ENCODE measurements at places on chromosomes 16 and 17.

GRCh38 chr16:75022567-75022966, 23.7 kb downstream of the ZNRF1 start:
- no peak for DNase-seq

DNA sequence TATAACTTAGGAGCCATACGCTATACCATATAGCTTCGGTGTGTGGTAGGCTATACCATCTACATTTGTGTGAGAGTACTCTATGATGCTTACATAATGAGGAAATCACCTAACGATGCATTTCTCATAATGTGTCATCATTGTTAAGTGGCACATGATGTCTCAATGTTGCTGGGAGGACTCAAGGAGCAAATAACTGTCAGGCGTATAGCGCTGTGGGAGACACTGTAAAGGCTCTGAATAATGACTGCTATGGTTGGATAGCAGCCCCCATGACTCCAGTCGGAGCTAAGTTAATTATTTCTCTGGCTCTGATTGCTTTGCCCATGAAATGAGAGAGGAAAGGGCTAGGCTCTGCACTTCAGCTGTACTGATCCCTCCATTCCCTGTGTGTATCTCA, 197.2 kb downstream of the RGS9 start:
- no peak for DNase-seq

DNA sequence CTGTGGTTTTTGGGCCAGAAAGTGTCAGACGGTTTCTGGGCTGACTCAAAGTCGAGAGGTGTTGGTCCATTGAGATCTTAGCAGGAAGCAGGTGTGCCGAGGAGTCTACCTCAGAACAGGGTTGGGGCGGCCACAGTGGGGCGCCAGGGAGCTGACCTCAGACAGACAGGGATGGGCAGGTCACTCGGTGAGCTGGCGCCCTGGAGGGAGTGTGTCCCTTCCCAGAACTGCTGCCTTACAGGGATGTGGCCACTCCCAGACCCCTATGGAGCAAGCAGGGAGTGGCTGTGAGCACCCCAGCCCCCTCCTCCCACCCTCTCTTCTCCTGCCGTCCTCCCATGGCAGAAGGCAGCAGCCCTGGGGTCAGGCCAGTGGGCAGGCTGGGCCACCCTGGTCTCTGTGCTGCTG, 14.0 kb upstream of the DPEP1 start:
- DNase-seq, result peak; percentile 50

DNA sequence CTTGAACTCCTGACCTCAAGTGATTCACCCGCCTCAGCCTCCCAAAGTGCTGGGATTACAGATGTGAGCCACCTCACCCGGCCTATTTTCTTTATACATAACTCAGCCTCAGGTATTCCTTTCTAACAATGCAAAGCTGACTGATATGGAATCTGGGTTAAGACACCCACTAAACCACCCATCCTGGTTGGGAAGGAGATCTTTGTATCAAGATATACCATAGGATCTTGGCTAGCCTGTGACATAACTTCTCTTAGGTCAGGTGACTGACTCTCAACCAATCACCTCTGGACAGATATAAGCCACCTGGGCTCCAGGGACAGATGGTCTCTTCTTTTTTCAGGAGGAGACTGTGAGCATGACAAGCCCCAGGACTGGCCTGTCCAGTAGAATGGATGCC, 51.2 kb upstream of the NKD1 start:
- DNase-seq, result no peak

DNA sequence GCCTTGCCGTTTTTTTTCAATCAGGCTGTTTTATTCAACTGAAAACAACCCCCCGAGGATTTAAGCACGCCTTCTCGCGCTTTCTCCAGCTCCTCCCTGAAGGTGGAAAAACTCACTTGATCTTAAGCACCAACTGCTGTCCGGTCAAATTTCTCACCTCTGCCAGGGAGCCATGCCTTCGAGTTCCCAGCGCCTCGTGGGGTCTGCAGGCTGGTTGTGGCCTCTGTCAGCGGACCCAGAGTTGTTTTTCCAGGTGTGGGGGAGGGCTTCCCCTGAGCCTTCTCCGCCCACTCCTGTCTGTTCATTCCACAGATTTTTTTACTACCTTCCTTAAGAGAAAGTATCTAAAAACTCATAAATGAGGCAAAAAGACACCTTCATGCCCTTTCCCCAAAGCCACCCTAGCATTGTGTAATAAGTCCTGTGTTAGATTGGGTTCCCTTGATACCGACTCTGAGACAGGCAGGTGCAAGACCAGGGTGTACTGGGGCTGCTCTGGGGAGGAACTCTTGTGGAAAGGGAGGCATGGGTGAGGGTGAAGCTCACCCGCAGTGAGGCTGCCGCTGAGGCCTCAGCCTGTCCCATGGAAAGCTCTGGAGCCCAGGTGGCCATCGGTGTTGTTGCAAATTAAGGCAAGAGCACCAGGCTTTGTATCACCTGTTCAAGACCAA, 101.6 kb downstream of the AXIN2 start:
- DNase-seq, result no peak

- DNase-seq, result no peak
These were observed 57.1 kb downstream of the SCNN1B start for GRCh38 chr16:23359092-23359760.

DNA sequence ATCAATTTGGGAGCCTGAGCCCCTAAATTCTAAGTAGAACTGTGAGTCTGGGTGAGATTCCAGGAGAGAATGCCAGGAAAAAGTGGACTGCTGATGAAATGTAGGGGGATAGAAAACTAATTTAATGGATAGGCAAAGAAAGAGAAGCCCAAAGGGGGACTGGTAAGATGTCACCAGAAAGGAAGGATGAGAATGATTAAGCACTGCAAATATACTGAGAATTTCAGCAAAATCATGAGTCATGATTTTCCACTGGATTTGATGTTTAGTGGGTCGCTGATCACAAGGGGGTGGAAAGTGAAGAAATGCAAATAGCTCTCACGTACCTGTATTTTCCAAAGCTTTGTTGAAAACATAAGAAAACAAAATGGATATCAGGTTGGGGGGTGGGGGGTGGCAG, 201.8 kb downstream of the SLC39A11 start:
- DNase-seq, result no peak

- DNase-seq, result no peak
These were observed 54.6 kb downstream of the STX8 start for GRCh38 chr17:9521062-9521461.

DNA sequence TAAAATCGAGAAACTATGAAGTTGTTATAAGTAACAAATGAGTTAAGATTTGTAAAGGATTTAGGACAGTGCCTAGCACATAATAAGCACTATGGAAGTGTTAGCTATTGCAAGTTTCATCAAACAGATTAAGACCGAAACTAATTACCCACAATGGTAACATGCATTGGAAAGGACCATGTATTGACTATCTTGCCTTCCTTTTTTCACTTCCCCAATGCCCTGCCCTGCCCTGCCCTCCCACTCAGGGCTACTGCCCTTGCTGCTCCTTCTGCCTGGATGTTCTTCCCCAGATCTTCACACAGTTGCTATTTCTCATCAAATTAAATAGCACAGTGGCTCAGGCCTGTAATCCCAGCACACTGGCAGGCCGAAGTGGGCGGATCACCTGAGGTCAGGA, 202.1 kb upstream of the PSMD7 start:
- no peak for DNase-seq

GRCh38 chr17:1628856-1629503, 346 bp upstream of the SLC43A2 start:
- DNase-seq, result peak; percentile 97

- DNase-seq, result no peak
These were observed 30.3 kb upstream of the C16orf78 start for GRCh38 chr16:49343291-49343690.
